ENCODE measurements at places on chromosomes 4 and X.

DNA sequence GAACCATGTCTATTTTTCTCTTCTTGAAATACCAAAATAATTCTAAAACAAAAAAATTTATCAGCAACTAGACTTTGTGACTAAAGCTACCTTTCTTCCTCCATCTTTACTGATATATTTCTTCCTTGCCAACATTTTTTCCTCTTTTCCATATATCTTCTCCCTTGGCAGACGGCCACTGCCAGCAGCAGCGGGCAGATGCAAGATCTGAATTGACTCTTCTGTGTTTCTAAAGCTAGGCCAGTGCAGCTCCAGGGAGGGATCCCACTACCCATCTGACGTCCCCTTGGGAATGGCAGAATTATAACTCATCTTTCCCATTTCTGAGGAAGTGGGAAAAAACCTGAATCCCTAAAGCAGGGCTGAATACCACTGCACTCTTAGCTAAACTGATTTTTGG, 206.4 kb downstream of the NR3C2 start:
- no peak for DNase-seq

- DNase-seq = no peak
These were observed 10.6 kb downstream of the RS1 start for GRCh38 chrX:18661273-18661672.

DNA sequence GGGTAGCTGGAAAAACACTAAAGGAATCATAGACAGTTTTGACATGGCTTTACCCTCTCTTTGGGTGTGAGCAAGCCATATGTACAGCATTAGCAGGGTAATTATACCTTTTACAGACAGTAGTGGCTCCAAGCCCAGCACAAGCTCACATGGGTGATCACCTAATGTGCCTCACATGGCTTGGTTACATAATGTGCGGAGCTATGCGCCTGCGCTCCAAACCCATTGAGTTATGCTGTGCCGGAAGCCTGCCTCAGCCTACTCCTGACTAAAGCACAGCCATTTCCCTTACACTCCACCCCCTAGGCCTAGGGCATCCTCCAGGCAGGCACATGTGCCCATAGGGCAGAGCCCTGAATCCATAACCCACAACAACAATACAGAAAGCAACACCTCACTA, 6.5 kb upstream of the TSPAN5 start:
- no peak for DNase-seq

- no peak for DNase-seq
These were observed 391.0 kb upstream of the MAGEB2 start for GRCh38 chrX:29824176-29824906.

DNA sequence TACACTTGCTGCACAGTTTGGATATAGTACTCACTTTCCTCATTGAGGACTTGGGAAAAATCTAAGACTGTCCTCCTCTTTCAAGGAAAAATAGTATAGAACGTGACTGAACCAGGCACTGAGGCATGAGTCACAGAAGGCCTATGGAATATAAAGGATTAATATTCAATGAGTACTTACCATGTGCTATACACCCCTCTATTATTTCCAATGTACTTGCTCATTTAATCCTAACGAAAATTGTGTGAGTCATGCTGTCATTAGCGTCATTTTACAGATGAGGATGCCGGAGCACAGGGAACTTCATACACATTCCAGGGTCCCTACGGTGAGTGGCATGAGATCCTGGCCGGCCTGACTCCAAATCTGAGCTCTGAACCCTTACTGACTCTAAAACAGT, 2136.2 kb upstream of the TENM3 start:
- no peak for DNase-seq

GRCh38 chr4:65597697-65598096, 72.6 kb downstream of the EPHA5 start:
- DNase-seq = no peak

DNA sequence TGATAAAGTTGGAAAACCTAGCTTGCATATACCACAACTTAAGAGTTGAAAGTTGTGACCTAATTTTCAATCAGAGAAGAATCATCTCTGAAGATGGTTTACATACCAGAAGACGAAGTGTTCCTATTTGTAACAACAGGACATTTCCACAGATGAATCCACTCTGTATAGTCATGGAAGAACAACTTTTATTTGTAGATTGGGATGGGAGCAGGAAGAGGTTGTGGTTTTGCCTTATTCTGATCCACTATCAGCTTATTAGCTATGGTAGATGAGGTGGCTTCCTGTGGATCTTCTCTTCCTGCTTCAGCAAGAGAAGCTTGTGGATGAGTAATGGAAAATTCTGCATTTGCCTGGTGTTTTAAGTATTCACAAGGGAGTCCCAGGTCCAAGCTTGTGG, 18.6 kb upstream of the SUPT20HL1 start:
- DNase-seq = no peak

GRCh38 chr4:41214136-41214824, at the start of gene APBB2:
APBB2 (minus strand) TSS chr4:41214542; CDS start chr4:41033254, 181,288 bp downstream.
- DNase-seq = peak; percentile 56

GRCh38 chr4:186722796-186723291, 812 bp downstream of the FAT1 start:
- no peak for DNase-seq

DNA sequence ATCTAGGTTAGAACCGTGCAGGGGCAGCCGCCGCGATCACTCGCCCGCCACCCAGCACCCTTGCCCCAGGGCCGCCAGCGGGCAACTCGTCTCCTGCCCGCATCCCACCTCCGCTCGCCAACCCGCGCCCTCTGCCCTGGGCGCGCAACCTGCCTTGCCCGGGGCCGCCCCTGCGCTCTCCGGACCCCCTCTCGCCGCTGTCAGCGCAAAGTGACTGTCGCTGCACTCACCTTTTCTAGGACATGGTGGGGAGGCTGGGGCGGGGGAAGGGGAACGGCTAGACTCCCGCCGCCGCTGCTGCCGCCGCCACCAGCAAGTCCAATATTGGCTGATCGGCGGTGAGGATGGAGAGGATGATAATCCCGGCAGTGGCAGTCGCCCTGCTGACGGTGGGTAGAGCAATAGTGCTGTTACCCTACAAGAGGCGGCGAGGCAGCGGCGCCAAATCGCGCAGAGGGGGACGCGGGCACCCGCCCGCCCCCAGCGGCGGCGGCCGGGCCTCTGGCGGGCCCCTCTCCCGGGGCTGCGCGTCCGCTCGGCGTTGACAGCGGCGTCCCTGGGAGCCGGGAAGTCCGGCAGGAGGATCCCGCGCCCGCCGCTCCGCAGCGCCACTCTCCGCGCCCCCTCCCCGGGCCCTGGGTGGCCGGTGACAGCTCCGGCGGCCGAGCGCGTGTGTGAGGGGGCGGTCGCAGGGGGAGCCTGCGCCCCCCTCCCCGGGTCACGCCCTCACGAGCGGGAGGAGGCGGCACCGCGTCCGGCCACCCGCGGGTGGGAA, 2.3 kb upstream of the NR3C2 start:
- peak; percentile 27 for DNase-seq

DNA sequence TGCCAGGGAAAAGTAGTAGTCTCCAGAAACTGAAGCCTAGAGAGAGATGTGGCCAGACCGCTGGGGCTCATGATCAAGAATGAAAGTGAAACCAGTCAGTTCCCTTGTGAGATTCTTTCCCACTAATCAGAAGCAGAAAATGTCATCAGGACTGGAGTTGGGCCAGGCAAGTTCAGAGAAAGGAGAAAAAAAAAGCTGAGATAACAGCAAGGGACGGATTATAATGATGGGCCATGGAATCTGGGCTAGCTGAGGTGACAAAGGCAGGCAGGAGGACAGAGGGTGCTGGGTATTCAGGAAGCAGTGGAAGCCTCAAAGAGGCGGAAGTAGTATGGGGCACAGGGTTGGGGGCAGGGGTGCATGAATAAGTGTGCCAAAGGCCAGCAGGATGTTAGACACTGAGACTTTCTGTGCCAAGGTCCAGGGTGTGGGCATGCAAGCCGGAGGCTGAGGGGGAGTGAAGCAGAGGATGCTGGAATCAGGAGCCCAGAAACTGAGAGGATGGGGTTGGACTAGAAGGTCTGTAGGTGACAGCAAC, 2.5 kb downstream of the CXorf38 start:
- no peak for DNase-seq

DNA sequence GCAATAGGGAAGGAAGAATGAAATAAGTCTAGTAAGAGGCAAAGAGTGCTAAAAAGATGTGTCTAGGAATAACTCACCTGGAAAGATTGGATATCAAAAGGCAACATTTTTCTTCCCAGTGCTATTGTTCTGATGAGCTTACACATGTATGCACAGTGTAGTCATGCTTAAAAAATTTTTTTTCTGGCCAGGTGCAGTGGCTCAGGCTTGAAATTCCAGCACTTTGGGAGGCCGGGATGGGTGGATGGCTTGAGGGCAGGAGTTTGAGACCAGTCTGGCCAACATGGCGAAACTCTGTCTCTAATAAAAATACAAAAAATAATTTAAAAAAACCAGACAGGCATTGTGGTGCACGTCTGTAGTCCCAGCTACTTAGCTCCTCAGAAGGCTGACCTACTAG, 795.8 kb upstream of the IGFBP7 start:
- no peak for DNase-seq

DNA sequence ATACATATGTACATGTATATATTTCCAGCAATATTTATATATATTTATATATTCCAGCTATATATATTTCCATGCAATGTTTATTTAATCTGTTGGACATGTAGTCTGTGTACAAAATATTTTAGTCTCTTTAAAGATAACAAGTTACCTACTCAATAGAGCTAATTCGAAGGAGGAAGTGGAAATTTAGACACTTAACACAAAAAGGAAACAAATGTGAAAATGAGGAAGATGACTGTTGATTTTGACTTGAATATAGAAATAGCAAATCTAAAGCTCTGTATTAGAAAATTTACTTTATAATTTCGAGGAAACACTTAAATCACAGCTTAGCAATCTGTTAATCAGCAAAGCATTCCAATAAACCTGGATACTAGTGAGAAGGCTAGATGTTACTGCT, 1064.4 kb downstream of the PCDH7 start:
- DNase-seq = no peak

- peak; percentile 40 for DNase-seq
These were observed 192.5 kb upstream of the STK26 start for GRCh38 chrX:131830400-131831184.

- DNase-seq = no peak
These were observed 81.8 kb downstream of the SRPX start for GRCh38 chrX:38138900-38139299.

DNA sequence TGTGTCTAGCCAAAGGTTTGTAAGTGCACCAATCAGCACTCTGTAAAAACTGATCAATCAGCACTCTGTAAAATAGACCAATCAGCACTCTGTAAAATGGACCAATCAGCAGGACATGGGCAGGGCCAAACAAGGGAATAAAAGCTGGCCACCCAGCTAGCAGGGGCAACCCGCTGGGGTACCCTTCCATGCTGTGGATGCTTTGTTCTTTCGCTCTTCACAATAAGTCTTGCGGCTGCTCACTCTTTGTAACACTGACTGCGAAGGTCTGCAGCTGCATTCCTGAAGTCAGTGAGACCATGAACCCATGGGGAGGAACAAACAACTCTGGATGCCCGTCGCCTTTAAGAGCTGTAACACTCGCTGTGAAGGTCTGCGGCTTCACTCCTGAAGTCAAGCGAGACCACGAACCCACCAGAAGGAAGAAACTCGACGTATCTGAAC, 14.3 kb downstream of the HNRNPDL start:
- DNase-seq = no peak

- DNase-seq = no peak
These were observed 144.8 kb upstream of the TTC29 start for GRCh38 chr4:147090486-147090885.

DNA sequence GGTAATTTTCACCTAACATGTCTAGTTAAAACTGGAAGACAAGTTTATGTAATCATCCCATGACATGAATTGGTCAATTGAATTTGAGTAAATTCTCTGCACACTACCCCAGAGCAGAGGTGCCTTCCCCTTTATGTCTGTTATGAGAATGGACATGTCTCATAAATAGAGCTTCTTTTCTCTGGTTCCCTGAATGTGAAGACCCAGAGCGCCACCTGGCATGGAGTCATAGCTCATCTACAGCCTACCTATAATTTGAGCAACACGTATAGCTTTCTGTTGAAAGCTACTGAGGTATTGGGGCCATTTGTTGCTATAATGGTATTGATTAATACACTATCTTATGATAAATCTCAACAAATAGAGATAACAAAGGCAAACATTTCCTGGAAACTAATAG, 626.5 kb upstream of the GALNTL6 start:
- DNase-seq = no peak

GRCh38 chr4:157079441-157079840, 3.5 kb downstream of the GLRB start:
- no peak for DNase-seq

DNA sequence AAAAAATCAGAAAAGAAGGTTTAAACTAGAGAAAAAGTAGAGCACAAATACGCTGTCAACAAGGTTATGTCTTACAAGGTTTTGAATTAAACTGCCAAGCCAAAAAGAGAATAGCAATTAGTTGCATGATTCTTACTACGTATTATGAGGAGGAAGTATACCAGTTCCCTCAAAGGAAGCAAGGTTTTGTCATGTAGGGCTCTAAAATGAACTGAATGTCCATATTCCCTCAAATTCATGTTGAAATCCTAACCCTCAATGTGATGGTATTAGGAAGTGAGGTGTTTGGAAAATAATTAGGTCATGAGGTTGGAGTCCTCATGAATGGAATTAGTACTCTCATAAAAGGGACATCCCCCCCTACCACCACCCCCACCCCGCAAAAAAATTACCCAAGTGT, 201.0 kb downstream of the FBXW7 start:
- DNase-seq = no peak

- peak; percentile 13 for DNase-seq
These were observed 14.7 kb upstream of the ANXA5 start for GRCh38 chr4:121711263-121712000.

- DNase-seq = no peak
These were observed 524.1 kb downstream of the IL15 start for GRCh38 chr4:142160509-142160908.

- no peak for DNase-seq
These were observed 70.7 kb downstream of the RASL11B start for GRCh38 chr4:52932591-52933470.

GRCh38 chr4:149891426-149891825, 75.8 kb upstream of the IQCM start:
- no peak for DNase-seq

DNA sequence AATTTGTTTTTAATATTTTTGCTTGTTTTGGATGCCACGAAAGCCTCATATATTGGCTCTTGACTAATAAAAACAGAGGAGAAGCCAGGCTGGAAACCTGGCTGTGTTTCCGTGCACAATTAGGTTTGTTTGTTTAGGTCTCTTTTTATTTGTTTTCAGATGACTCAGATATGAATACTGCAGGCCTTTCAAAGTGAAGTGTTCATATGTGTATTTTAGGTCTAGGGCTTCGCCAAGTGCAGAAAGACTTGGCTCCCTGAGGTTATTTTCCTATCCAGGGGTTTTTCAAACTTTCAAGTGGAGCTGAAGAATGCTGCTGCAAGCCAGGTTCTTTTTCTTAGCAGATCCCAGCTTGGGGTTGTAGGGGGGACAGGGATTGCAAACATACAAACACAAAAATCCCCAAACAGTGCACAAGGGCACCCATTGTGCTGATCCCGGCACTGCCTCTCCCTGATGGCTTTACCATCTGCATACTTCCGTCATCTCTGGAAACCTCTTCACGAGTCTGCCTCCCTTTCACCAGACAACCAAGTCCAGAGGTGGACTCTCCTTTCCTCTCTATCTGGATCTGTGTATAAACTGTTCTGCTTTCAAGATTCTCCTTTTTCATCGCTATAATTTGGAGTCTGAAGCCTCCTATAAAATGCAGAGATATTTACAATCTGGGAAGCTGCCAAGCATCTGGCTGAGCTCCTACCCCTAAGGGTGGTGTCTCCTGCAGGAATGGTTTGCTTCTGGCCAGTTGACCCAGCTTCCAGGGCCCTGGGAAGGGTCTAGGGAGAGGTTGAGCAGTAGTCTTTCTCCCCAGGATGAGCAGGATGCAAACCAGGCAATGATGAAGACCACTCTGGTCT, 108.6 kb downstream of the SMIM20 start:
- DNase-seq = no peak
